ENCODE measurements at places on chromosomes 7 and 10.

DNA sequence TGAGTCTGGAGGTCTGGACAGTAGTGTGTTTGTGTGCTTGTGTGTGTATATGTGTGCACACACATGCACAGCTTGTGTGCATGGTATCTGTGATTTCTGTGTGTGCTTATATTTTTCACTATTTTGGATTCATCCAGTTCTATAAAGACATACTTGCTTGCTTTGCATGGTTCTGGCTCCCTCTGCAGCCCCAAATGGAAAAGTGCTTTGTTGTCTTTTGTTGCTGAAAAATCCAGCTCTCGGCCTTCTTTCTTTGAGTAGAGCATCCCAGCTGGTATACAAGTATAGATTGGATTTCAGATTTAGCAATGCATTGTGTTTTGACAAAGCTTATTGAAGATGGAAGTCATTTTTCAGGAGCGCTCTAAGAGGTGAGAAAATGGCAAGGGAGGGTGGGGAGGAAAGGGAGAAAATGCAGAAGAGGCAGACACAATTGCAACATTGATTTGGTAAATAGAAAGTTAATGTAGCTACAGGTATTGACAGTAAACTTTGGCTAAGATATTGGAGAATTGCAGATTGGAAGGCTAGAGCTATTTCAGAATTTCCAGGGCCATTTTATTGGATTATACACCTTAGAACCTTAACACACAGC, 333.9 kb downstream of the AUTS2 start:
- no peak for DNase-seq

DNA sequence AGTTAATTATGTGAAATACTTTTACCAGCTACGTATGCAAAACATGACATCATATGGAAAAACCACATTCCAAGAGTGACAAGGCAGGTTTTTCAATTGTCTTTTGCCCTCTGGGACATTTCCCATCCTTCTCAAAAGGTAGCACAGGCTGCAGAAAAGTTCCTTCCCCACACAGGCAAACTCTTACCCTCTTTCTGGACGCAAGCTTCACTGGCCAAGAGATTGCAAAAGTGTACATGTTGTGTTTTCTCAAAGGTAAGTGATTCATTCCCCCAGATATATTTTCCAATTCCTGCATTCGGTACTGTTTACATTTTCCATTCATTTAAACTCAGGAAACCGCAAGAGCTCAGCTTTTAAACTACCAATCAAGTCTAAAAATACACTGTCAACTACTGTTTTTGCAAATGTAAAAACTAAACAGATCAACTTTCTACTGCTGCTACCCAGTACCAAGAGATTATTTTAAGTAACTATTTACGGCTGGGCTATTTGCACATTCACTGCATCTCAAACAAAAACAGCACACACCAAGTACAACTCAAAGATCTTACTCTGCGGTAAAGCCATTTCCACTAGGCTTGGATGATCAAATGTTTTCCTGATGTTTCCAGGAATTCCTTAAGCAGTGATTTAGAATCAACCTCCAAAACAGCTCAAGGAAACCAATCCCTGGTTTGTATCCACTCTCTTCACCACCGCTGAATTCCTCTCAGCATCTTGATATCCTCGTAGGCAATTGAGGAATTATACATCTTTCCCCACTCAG, 233.6 kb upstream of the CCDC6 start:
- no peak for DNase-seq

GRCh38 chr7:12493863-12494686, 76.4 kb upstream of the SCIN start:
- no peak for DNase-seq

- DNase-seq, result no peak
These were observed 29.9 kb upstream of the PDCD4 start for GRCh38 chr10:110841767-110842267.

- DNase-seq, result no peak
These were observed 1.1 kb upstream of the MACC1 start for GRCh38 chr7:20218279-20218678.

DNA sequence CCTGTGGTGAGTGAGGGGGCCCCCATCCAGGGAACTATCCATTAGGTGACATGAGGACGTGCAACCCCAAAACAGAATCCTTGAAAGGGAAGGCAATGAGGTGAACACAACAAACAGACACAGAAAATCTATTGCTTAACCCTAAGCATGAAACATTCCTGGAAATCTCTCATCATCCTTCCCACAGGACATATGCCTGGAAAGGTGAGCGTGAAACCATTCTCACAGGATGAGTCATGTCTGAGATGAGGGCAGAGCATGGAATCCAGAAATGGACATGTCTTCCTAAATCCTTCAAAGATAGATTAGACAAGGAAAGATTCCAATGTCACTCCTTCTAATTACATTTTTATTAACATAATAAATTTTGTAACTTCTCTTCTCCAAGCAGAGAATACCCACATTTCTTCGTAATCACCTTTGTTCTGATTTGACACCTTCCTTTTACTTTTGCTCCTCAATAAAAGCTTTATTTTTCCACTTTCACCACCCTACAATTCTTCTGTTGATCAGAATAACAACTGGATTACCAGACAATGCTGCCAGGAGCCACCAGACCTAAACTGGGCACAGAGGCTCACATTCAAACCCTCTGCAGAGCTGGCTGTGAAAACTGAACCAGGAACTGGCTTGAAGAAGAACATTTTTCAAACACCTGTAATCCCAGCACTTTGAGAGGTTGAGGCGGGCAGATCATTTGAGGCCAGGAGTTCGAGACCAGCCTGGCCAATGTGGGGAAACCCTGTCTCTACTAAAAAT, 67.2 kb downstream of the COBL start:
- DNase-seq, result no peak

DNA sequence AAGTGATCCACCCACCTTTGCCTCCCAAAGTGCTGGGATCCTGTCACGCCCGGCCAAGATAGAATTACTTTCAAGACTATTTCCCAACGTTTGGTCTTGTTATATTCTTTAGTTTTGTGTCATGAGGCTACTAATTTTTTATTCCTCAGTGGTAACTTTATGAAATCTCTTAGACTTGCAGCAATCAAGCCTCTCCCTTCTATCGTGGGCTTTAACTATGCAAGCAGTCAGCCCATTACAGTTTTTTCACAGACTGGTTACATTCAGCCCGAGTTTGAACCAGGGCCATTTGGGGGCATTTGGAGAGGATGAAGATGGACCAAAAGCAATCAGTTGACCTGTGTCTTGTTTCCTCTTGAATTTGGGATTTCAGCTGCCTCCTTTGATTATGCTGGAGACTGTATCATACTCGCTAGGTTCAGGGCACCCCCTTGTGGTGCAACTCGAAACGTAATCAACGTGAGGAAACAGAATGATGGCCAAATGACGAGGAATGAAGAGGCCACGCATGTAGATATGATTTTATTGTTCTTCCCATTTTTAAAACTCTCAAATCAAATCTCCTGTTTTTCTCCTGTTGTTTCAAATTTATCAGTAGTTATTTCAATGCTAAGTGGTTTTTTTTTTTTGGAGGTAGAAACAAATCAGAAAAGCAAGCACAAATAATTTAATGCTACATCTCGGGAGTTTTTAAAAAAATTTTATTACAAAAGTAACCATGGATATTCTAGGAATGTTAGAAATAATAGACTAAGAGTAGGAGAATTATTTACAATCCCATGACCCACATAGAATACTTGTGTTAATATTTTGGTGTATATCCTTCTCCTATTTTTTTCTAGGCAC, 151.6 kb downstream of the KIAA1217 start:
- no peak for DNase-seq

- no peak for DNase-seq
These were observed 125.3 kb upstream of the RSU1 start for GRCh38 chr10:16942381-16943078.

DNA sequence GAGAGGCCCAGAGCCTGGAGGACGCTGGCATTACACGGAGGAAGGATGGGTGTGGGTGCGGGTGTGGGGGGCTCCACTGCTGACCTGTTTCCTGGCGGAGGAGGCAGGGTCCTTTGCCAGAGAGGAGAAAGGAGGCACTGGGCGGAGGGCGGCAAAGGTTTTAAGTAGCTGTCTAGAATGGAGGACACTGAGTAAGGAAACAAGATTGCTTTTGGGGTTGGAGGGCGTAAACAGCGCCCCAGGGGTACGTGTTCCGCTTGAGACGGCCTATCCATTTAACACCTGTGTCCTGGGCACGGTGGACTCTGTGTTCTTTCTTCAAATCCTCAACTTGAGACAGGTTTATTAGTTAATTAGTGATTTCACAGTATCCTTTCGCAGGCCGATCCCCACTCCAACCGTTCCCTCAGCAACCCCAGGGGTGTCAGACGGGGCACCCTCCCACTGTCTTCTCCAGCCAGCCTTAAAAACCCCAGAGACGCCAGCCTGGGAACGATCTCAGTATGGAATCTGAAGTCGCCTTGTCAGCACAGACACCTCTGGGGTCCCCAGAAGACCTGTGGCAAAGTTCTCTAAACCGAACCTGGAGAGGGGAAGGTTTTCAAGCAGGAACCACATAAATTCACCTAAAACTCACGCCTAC, 24.8 kb downstream of the SFXN4 start:
- DNase-seq, result no peak

Measured in activated T-cell treated with anti-CD3 and anti-CD28 coated beads for 4 hours (primary cell).